H7 (cell line): ENCODE measurements at places on chromosomes 12 and 14. TPM values are rescaled to one million over a fixed set of nuclear protein-coding genes. Genes with fewer than 3 reads are reported as not detected.

The CLEC4A gene
- total RNA-seq, result 0.74 TPM in 1 of 2 replicates, not detected in the other

GRCh38 chr12:98439981-98440581, 75.3 kb upstream of the TMPO start:
- no peak for DNase-seq

DNA sequence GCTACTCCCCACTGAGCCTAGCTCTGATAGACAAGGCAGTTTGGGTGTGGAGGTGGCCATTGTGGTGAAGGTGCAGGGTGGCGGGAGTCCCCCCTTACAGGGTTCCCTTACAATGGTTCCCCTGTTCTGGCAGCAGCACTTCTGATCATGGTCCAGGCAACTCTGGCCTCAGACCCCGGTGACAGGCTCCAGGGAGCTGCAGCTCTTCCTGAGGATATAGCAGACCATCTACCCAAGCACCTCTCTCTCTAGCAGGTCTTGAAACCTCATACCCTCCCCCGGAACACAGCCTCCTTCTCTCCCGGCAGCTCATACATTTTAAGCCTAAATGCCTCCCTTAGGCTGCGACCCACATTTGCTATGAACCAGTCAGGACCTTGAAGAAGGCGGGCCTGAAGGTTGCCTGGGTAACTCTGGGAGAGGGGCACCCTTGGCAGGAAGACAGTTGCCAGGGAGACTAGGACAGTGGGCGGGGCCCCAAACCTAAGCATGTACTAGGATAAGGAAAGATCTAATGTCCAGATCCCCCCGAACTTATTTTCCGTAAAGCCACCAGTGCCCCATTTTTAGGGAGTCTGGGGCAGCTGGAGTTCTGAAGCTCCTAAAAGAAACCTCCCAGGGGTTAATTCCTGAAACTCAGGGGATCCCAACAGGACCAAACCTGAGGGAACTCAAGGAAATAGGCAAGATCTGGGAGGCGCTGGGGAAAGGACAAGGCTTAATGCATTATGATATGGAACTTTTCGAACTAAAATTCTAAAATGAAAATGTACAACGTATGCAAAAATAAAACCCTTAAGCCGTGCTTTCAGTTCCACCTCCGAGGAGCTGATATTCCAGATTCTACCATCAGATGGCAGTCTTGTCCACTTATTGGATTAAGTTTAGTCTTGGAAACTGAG, 4.5 kb upstream of the GDF11 start:
- peak; percentile 82 for DNase-seq

GRCh38 chr12:104486943-104487819, 30.4 kb downstream of the CHST11 start:
- no peak for DNase-seq

DNA sequence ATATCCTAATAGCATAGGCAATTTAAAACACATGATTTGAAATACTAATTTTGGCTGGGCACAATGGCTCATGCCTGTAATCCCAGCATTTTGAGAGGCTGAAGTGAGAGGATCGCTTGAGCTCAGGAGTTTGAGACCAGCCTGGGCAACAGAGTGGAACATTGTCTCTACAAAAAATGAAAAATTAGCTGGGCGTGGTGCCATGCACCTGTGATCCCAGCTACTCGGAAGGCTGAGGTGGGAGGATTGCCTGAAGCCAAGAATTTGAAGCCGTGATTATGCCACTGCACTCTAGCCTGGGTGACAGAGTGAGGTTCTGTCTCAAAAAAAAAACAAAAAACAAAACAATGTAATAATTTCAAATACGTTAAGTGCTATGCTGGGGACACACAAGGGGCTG, 83.3 kb downstream of the SSPN start:
- DNase-seq, result no peak

- DNase-seq, result no peak
These were observed 11.5 kb upstream of the TDRD9 start for GRCh38 chr14:103916636-103917262.

- DNase-seq, result no peak
These were observed 37.8 kb upstream of the ATF7IP start for GRCh38 chr12:14327711-14328110.

The P2RX2 gene
- total RNA-seq, result 0.15 and 0.28 TPM in 2 replicates

The GPR137C gene
- total RNA-seq, result 0.69 and 2.3 TPM in 2 replicates

The VRTN gene
- total RNA-seq, result 139 and 140 TPM in 2 replicates

The RNASE7 gene
- not detected in 2 replicates for total RNA-seq

GRCh38 chr12:1933342-1934051, 15.0 kb upstream of the CACNA2D4 start:
- peak; percentile 68 for DNase-seq

- DNase-seq, result no peak
These were observed 37.7 kb upstream of the TXNRD1 start for GRCh38 chr12:104177663-104178501.

The AHNAK2 gene
- 2.0 and 2.3 TPM in 2 replicates for total RNA-seq

GRCh38 chr12:122422730-122423257, 325 bp upstream of the CLIP1 start:
- DNase-seq, result no peak

The GSC gene
- total RNA-seq, result 55.8 and 106 TPM in 2 replicates

The SMOC1 gene
- 0.11 and 0.14 TPM in 2 replicates for total RNA-seq

The TROAP gene
- total RNA-seq, result 46.1 and 48.0 TPM in 2 replicates

- DNase-seq, result no peak
These were observed 16.5 kb downstream of the TPCN1 start for GRCh38 chr12:113237748-113238147.

GRCh38 chr12:70757830-70758493, 120.7 kb upstream of the PTPRB start:
- peak; percentile 20 for DNase-seq

- no peak for DNase-seq
These were observed 123.5 kb upstream of the TRHDE start for GRCh38 chr12:72148709-72149108.

The HHIPL1 gene
- 2.2 and 3.4 TPM in 2 replicates for total RNA-seq

The CCDC92 gene
- 5.2 and 6.1 TPM in 2 replicates for total RNA-seq

DNA sequence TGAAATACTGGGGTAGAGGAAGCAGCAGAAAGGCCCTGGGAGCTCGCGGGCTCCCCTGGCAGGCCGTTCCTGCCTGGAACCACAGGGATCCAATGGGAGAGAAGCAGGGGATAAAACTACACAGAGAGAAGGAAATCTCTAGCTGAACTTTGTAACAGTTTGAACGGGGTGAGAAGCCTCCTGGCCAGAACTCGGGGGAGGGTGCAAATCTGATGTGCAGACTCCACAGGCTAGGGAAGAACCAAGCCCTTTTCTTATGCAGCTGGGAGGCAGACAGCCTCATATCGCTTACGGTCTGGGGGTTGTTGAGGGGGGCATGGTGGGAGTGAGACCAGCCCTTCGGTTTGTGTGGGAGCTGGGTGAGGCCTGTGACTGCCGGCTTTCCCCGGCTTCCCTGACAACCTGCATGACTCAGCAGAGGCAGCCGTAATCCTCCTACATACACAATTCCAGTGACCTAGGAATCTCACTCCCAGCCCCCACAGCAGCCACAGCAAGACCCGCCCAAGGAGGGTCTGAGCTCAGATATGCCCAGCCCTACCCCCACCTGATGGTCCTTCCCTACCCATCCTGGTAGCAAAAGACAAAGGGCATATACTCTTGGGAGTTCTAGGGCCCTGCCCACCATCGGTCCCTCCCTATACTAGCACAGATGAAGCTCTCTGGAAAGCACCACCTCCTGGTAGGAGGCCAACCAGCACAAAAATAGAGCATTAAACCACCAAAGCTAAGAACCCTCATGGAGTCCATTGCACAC, 143.0 kb downstream of the TMTC1 start:
- DNase-seq, result no peak

DNA sequence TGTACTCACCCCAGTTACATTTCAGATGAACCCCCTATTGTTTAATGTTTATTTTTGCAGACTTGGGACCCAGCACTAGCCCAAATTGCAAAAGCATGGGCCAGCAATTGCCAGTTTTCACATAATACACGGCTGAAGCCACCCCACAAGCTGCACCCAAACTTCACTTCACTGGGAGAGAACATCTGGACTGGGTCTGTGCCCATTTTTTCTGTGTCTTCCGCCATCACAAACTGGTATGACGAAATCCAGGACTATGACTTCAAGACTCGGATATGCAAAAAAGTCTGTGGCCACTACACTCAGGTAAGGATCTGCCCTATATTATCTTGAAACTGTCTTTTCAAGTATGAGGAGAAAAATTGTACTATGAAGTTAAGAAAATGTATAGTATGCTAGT, 1.2 kb downstream of the GLIPR1 start:
- DNase-seq, result no peak

The GPR65 gene
- total RNA-seq, result not detected in 2 replicates

The LTBP2 gene
- 1.3 and 2.0 TPM in 2 replicates for total RNA-seq

DNA sequence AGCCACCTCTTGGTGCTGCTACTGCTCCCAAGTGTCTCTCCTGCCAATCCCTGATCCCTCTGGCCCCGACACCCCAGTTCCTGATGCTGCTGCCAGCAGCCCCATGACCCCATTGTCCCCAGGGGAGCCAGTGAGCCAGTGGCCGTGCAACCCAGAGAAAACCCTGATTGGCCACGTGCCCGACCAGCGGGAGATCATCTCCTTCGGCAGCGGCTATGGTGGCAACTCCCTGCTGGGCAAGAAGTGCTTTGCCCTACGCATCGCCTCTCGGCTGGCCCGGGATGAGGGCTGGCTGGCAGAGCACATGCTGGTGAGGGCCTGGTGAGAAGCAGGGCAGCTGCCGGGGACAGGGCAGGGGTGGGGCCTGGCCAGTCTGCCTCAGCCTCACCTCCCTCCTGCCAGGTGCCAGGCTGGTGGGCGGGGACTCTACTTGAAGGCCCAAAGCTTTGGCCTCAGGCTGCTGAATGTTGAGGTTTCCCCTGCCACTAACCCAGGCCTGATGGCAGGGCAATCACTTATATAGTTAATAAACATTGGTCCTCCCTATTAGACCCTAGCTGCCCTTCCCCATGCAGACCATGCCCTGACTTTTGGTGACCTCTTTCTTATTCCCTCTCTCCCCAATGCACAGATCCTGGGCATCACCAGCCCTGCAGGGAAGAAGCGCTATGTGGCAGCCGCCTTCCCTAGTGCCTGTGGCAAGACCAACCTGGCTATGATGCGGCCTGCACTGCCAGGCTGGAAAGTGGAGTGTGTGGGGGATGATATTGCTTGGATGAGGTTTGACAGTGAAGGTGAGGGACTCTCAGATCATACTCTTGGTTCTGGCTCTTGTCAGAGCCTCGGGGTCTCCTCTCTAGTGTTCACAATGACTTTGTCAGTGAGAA, 5.1 kb downstream of the PCK2 start:
- no peak for DNase-seq

The ZFHX2 gene
- total RNA-seq, result 2.2 and 3.4 TPM in 2 replicates

- no peak for DNase-seq
These were observed 123.1 kb downstream of the PAH start for GRCh38 chr12:102793921-102794320.

The SRGAP1 gene
- total RNA-seq, result 0.92 and 0.97 TPM in 2 replicates

The GSG1 gene
- 0.07 TPM in 1 of 2 replicates, not detected in the other for total RNA-seq

The FAM181A gene
- total RNA-seq, result not detected in 2 replicates

GRCh38 chr14:20988717-20989470, 886 bp upstream of the METTL17 start:
- DNase-seq, result no peak

GRCh38 chr14:59897757-59898383, 22.1 kb upstream of the LRRC9 start:
- DNase-seq, result no peak

The NRDE2 gene
- 3.6 and 8.2 TPM in 2 replicates for total RNA-seq

The GALNT16 gene
- total RNA-seq, result 1.2 and 2.0 TPM in 2 replicates

The TAMALIN gene
- total RNA-seq, result 2.2 and 3.6 TPM in 2 replicates

DNA sequence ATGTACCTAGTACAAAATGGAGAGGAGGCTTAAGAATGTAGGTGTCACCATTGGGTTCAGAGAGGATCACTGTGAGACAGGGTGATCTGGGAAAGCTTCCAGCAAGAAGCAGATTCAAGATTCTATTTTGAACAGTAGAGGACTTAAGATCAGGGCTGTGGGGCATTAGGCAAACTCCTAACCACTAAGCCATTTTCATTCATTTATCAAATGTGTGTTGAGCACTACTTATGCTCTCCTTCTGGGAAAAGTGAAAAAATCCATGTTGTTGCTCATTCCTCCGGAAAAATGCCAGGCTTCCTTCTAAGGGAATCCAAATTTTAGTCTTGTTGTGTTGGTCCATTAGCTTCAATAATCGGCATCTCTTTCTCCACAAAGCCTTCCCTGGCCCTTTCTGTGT, 163.4 kb downstream of the NUAK1 start:
- DNase-seq, result no peak

The HOXC10 gene
- total RNA-seq, result not detected in 2 replicates

DNA sequence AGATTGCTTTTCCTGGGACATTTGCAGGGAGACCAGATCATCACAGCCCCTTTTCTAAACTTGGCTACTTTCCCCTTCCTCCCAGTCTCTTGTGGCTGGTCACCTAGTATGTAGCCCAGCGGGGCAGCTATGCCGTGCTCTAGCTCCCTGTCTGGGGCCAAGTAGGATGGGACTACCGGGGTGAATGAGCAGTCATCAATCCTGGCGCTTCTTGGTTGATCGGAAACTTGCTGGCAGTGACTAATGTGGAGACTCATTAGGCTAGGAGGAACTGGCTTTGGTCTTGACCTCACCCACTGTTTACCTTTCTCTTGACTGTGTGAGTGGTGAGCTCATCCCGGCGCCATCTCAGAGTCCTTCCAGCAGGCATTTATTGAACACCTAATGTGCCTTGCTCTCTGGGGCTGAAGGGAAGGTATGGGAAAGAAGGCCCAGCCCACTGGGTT, 15.9 kb downstream of the PLEKHG3 start:
- no peak for DNase-seq

GRCh38 chr14:67571991-67572323, 28.1 kb downstream of the PIGH start:
- DNase-seq, result no peak

GRCh38 chr12:32877601-32878459, 18.7 kb downstream of the PKP2 start:
- no peak for DNase-seq

DNA sequence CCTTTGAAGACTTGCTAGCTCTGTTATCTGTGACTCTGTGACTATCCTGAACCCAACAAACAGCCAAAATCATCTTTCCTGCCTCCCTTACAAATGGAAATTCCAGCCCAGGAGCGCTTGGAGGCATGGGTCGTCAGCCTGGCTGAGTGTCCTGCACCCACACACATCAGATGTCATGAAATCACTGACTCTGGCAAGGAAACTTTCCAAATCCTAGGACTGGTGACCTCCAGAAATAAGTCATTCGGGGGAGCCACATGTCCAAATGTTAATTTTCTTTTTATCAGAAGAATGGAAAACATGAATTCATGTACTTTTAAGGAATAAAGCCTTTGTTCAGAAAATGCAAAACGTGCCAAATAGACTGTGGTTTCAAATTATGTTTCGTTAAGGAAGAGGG, 96.3 kb upstream of the EVL start:
- DNase-seq, result no peak

DNA sequence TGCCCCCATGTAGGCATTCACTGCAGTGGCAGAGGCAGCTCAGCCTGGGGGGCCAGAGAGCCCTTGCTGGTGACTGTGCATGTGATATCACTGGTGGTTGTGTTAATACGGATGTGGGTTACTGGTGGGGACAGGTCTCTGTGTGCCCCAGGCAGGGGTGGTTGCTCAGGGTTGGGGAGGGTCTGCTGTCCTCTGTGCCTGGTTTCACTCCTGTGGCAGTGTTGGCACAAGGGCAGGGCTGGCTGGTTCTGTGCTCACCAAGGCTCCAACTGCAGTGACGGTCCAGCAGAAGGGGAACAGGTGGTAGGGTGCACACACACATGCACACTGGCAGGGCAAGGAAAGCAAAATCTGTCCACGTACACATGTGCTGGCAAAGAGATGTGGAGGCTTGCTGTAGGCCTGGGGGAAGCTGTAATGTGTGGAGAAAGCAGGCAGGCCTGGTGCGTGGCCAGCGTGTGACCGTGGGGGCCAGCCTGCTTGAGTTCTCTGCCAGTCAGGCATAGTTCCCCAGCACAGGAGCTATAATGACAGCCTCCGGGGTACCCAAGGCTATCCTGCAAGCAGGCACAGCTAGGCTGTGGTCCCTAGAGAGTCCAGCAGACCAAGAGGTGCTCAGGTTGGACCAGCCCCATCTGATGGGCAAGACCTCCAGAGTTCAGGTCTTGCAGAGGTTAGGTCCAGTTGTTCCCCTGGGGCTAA, 254.6 kb downstream of the FBXL14 start:
- DNase-seq, result no peak
